ENCODE measurements at places on chromosomes 3 and 15.

DNA sequence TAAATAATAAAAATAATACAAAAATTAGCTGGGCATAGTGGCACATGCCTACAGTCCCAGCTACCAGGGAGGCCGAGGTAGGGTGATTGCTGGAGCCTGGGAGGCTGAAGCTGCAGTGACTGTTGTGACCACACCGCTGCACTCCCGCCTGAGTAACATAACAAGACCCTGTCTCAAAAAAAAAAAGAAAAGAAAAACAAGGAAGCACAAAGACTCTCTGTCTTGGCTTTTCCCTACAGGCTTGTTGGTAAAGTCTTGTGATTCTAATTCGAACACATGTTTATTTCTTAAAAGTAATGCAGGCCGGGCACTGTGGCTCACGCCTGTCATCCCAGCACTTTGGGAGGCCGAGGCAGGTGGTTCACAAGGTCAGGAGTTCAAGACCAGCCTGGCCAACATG, 60.1 kb downstream of the CAPN3 start:
- no peak for DNase-seq

- DNase-seq = no peak
These were observed 44.6 kb downstream of the EEFSEC start for GRCh38 chr3:128197855-128198254.

DNA sequence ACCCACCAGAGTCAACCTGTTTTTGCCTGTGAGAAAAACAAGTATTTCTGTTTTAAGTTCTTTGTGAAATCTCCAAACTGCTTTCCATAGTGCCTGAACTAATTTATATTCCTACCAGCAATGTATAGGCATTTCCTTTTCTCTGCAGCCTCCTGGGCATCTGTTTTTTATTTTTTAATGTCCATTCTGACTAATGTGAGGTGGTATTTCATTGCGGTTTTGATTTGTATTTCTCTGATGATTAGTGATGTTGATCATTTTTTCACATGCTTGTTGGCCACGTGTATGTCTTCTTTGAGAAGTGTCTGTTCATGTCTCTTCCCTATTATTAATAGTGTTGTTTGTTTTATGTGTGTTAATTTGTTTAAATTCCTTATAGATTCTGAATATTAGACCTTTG, 820.5 kb downstream of the MCTP2 start:
- DNase-seq = no peak

DNA sequence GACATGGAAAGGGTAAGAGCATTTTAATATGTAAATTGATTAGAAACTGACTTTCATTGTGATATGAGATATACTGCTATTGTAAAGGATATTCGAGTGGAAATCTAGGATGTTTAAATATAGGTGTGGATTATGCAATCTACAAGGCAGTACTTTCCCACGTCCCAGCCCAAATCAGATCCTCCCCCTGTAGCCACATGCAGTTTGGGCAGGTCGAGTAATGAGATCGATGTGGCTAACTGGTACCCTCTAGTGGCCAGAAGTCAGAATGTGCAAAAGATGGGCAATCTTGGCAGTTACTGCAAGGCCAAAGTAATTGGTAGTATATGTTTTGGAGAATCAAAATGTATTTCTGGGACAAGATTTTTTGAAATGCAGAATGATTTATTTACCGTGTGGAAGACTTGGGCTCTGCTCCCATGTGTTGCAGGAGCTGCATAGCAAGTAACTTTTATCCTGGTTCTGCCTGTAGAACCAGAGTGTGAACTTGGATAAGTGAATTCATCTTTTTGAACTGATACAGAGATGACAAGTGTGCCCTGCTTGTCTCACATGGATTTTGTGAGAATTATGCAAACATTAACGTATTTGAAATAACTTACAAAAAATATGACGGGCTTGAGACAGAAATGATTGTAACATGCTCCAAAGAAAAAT, 94.5 kb upstream of the ADAMTSL3 start:
- DNase-seq = peak; percentile 31

DNA sequence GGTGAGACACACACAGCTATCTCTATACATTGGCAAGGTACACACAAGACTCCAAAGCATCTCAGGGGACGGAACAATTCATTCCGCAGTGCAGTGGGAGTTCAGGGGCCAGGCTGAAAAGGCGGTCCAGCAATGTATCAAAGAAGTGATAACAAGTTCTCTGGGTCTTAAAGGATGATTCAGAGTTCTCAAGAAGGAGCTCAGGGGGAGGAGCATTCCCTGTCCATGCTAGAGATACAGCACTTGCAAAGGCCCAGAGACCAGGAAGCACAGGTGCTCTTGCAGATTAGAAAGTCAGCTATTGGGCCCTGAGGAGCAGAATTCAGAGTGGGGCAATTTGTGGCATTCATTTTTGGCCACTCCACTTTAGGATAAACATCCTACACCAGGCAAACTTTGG, 34.9 kb downstream of the MECOM start:
- DNase-seq = no peak

DNA sequence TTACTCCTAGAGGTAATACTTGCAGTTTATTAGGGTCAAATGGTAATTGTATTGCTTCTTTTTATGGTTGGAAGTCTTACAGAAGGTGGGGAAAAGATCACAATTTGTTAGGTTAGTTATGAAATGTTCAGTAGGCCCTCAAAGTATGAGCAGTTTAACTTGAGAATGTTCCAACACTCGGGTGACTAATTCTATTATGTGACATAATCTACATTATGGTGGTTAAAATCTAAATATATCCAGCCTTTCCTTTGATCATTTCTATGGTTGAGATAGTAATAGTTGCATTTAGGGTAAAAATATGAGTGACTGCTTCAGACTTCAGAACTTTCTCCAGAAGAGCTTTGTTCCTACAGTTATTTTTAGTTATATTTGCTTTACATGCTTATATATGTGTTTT, 19.6 kb upstream of the FBXO22 start:
- no peak for DNase-seq

DNA sequence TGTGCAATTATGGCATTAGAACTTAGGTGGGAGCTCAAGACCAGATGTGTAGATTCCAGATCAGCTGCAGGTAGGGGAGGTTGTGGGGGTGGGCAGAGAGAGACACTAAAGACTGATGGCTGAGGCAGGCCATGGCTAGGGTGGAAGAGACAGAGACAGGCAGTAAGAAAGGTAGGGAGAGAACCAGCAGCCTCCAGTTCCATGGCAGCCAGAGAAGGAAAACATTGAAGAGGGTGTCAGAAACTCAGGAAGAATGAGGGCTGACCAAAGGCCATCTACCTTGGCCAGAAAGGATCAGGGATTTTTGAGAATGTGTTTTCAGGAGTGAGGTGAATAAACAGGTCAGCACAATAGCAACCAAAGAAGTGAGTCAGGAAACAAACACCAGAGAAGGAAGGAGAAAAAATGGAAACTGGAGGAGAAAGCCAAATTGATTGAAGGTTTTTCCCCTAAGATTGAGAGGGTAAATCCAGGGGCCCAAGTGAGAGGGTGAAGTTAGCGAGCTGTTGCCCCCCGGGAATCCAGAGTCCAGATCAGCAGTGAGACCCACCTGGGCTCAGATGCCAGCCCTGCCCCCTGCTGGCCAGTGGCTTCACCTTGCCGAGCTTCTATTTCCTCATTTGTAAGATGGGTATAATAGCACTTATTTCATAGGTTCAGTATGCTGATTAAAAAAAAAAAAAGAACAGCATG, 41.0 kb downstream of the ABHD2 start:
- no peak for DNase-seq

DNA sequence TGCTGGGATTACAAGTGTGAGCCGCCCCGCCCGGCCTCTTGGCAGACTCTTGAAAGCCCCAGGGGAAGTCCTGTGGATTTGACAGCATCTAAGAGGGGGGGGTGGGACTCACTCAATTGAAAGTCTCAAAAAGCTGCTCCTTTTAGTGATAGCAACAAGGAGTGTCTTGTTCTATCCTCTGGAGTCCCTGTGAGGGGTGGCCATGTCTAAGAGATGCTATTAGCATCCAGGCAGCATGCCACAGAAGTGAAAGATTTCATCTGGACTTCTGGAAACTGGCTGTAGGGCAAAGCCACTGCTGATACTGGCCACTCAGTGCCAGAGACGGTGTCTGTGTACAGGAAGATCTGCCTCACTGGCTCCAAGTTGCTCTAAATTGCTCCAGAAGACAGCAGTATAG, 74.0 kb downstream of the DHX36 start:
- DNase-seq = no peak

- no peak for DNase-seq
These were observed 1.1 kb downstream of the PARP6 start for GRCh38 chr15:72271221-72271620.

GRCh38 chr3:189108067-189108466, 63.7 kb upstream of the TPRG1 start:
- no peak for DNase-seq

- no peak for DNase-seq
These were observed 61.6 kb upstream of the CTNNB1 start for GRCh38 chr3:41137686-41138111.

- DNase-seq = no peak
These were observed 9.3 kb upstream of the VEPH1 start for GRCh38 chr3:157512534-157512933.

GRCh38 chr15:36415643-36416042, 163.8 kb upstream of the CDIN1 start:
- no peak for DNase-seq

- no peak for DNase-seq
These were observed 75.0 kb downstream of the MAGEF1 start for GRCh38 chr3:184636741-184637316.

DNA sequence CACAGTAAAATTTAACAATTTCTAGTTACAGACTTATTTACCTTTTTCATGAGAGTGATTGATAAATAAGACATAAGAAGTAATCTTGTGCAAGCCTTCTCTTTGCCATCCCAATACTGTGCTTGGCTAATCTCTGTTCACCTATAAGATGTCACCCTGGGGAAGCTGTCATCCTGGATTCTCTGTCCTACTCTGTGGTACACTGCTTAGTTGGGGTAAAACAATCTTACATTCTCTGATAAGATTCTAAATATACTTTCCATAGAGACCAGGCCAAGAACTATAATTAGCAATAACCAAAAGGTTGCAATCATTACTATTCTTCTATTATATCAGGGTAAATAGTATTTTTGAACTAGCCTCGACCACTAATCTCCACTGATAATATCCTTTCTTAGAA, 1218.3 kb upstream of the CADM2 start:
- DNase-seq = no peak

GRCh38 chr3:197132916-197133530, 103.4 kb upstream of the MELTF start:
- no peak for DNase-seq

GRCh38 chr3:190424108-190424477, 25.6 kb downstream of the TMEM207 start:
- DNase-seq = no peak

- DNase-seq = no peak
These were observed 2.5 kb downstream of the NDUFAF3 start for GRCh38 chr3:49024449-49024848.

DNA sequence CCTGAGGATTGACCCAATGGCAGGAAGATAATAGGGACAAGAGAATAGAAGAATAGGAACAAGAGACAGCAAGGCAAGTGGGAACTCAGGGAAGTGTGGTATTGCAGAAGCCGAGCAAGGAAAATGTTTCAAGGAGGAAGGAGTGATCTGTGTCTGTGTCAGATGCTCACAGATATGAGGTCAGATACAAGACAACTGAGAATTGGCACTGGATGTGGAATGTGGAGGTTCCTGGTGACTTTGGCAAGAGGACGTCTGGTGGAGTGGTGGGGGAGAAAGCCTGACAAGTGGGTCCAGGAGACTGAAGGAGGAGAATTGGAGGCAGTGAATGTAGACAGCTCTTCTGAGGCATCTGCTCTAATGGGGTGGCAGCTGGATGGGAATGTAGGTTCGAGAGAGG, 24.1 kb downstream of the GYG1 start:
- no peak for DNase-seq

- no peak for DNase-seq
These were observed 235.0 kb downstream of the ULK4 start for GRCh38 chr3:41726891-41727290.

DNA sequence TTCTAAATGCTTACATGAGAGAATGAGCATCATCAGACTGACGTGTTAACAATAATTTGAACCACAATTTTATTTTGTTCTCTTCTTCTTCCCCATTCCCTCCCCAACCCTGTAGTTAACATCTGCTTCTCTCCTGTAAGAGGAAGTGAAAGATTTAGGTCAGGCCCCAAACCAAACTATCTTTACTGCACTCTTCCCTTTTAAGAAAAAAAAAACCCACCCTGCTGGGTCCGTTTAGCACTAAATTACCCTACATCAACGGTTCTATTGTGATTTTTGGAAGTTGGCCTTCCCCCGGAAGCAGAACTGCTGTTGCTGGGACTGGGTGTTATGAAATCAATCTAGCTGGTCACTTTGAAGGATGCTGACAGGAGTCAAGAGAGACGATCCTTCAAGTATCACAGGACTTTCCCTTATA, 49.4 kb downstream of the NFKBIZ start:
- DNase-seq = peak; percentile 74

- DNase-seq = no peak
These were observed 95.5 kb downstream of the DPH6 start for GRCh38 chr15:35450492-35450891.

DNA sequence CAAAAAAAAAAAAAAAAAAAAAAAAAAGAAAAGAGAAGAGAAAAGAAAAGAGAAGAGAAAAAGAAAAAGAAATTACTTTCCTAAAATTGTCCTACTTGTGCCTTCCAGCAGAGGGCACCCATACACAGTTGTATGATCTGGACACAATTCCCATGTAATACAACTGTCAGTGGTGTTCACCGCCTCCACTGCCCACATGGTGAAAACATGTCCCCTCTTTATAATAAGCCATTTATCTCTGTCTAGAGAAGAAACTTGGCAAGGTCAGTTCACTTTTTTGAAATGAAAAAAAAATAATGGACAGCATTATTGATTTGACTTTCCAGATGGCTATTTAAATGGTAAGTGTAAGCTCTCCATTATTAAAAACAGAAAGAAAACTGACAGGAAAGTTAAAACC, 459.4 kb downstream of the GBE1 start:
- DNase-seq = peak; percentile 1

GRCh38 chr3:170322566-170323269, 34.8 kb upstream of the SKIL start:
- no peak for DNase-seq

GRCh38 chr15:57591822-57592367, at the start of gene MYZAP:
TSS of gene MYZAP (plus strand) at chr15:57591904. CDS start at chr15:57592035, 131 bp downstream.
- DNase-seq = no peak

DNA sequence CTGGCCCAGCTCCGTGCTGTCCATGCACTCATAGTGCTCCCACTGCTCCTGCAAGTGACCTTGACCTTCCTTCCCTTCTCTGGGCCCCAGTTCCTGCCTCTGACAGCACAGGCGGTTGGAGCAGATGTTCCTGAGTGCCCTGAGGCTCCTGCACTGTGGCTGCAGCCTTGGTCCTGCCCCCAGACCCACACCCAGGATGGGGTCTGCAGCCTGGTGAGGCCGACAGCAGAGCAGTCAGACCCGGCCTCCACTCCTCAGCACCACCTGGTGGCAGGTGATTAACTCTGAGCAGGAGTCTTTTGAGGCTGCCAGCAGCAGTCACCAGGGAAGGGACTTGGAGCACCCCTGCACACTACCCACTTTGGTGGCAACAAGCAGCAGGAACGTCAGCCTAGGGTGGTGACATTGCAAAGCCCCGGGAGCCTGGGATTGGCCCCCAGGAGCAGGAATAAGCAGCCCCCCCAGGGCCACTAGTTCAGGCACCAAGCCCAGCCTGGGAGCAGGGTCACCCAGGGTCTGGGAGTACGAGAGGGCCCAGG, 64.6 kb downstream of the CYP11A1 start:
- no peak for DNase-seq

- DNase-seq = no peak
These were observed 162.2 kb downstream of the LPP start for GRCh38 chr3:188316021-188316722.

GRCh38 chr3:22691856-22692628, 511.1 kb upstream of the UBE2E2 start:
- DNase-seq = no peak
